ENCODE measurements at places on chromosomes 12 and 14.

DNA sequence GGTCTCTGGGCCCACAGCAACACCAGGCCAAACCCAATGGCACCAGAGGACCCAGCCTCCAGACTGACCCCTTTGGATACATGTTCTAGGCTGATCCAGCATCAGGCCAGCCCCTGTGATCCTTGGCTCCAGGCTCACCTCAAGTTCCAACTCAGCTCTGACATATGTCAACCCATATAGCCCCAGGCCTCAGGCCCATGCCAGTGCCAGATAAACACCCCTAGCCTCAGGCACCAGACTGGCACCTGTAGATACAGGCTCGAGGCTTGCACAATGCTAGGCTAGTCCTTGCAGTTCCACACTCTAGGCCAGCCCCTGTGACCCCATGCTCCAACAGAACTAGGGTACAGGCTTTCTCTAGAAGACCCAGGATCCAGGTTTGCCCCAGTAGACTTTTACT is 287.5 kb downstream of the KCNC2 start:
- no peak for DNase-seq

GRCh38 chr12:81350309-81350708 is 272.4 kb downstream of the ACSS3 start:
- no peak for DNase-seq

GRCh38 chr12:124771462-124772288 is 92.0 kb downstream of the SCARB1 start:
- peak; percentile 18 for DNase-seq

GRCh38 chr12:121297435-121297991 is 1.0 kb upstream of the CAMKK2 start:
- peak; percentile 30 for DNase-seq

DNA sequence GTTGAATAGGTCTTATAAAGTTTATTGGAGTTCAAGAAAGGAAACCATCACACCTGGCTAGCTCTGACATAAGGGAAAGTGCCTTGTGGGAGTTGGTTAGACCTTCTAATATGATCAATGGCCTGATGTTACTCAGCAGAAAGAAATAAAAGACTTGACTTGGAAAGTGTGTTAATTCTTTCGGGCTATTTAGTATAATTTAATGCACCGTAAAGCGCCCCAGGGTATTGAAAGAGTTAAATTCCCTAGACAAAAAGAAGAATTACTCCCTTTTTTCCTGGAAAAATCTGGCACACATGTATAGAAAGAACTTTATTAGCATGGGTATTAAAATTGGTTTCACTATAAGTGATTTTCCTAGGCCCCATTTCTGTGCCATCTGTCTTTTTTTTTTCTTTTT is 1125.7 kb upstream of the FLRT2 start:
- DNase-seq: no peak

- DNase-seq: no peak
Measured at GRCh38 chr12:114981036-114981435, 297.1 kb upstream of the TBX3 start.

DNA sequence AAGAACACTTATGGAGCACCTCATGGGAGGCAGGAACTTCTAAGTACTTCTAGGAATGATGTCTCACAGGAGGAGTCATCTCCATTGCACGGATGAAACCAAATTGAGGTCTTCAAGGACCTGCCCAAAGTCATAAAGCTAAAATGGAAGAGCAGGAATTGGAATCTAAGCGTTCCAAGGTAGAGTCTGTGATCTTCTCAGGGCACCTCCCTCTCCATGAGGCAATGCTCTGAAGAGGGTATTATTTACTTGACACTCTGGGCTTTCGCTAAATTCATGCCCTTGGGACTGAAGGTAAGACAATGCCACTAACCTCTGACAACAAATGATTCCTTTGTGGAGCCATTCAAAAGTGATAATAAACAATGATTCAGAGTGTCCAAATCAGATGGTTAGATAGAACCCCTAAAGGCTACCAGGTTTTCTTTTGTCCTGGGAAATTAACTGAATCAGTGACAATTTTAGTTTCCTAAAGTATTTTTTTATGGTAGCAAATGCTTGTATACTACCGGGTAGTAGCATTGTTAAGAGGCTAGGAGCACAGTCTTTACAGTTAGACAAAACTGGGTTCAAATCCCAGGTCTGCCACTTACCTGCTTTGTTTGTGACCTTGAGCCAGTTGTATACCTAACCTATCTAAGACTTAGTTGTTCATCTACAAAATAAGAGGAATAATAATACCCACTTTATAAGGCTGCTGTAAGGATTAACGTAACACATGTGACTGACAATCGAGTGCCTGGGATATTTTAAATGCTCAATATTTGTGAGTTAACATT is 12.3 kb downstream of the HMGA2 start:
- no peak for DNase-seq

DNA sequence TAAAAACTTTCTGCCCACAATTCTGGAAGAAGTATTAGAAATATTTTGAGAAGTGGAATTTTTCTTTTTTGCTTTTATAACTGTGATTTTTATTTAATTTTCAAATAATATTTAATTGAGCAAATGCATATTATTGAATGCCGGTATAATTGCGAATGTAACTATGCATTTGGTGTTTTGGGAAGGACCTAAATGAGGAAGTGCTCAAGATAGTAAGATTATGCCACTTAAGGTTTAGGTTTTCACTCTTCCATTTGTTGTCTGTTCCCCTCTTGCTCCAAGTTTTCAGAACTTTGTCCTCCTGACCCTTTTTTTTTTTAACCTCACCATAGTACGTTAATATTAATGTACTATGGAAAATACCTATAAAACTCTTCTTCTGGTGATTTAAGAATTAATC is 85.8 kb downstream of the KIAA0586 start:
- no peak for DNase-seq

GRCh38 chr12:85872497-85873091 is 1.5 kb upstream of the NTS start:
- DNase-seq: peak; percentile 37

GRCh38 chr12:47272412-47273190 is 192.8 kb upstream of the AMIGO2 start:
- no peak for DNase-seq

GRCh38 chr14:100332797-100333196 is 9.7 kb downstream of the SLC25A47 start:
- no peak for DNase-seq

- peak; percentile 75 for DNase-seq
Measured at GRCh38 chr14:66117600-66117999, 368.6 kb upstream of the CCDC196 start.

- DNase-seq: peak; percentile 89
Measured at GRCh38 chr12:85627584-85627983, 208.6 kb downstream of the RASSF9 start.

DNA sequence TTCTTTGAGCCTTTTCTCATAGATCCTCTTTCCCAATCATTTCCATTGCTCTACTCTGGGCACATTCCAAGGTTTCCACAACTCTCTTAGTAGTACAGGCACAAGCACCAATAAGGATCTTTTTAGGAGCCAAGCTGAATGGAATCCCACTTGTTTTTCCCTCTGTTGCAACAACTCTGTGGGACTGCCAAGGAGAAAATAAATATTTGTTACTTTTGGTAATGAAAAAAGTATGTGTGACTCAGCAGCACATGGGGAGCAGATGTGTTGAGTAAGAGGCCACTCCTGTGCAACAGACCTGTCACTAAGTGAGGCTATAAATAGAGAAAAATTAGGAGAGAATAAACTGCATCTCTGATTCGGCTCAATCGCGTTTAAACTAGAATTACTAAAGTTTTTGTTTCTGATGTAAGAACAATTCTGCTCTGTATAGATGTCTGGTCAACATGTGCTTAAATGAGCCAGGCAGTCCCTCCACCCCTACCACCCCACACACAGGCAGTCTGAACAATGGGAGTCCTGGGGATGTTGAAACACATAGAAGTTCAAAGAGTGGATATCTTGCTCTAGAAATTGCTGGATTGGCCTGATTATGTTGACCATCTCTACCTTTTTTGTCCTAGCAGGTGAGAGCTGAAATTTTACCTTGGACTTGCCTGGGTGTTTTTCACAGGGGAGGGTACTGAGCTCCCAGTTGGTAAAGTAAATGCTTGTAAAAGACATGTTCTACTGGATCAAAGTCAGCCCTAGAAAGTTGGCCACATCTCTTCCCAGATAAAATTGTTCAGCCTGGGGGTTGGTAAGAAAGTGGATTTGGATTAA is 244.3 kb upstream of the NOVA1 start:
- peak; percentile 98 for DNase-seq

GRCh38 chr12:50520416-50521207 is 15.8 kb downstream of the DIP2B start:
- no peak for DNase-seq

GRCh38 chr14:76762411-76763095 is 1.3 kb downstream of the VASH1 start:
- DNase-seq: no peak

- DNase-seq: peak; percentile 43
Measured at GRCh38 chr12:7832059-7832696, 40.5 kb downstream of the SLC2A14 start.

- peak; percentile 65 for DNase-seq
Measured at GRCh38 chr14:35390577-35391387, 13.8 kb downstream of the NFKBIA start.

DNA sequence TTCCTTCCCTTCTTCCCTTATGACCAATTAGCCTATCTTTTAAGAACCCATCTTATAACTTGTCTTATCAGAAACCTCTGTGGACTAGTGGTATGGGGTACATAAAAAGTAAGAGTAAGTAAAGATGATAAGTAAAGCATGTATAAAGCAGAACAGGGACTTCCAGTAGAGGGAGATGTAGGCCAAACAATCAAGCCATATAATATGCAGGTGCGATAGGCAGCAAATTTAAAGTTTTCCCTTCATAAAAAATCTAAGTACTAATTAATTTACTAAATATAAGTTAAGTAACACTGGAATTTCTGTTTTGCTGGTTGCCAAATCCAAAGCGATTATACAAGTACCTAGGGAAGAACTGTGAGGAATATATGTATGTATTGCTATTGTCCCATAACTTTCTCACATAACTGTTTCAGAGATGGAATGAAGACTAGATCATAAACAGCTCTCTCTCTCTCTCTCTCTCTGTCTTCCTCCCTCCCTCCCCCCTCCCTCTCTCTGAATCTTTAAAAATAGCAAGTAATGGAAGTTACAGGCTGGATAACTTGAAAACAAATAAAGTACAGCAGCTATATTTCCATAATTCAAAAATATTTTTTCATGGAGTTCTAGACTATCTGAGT is 25.7 kb downstream of the METTL25 start:
- DNase-seq: peak; percentile 10

DNA sequence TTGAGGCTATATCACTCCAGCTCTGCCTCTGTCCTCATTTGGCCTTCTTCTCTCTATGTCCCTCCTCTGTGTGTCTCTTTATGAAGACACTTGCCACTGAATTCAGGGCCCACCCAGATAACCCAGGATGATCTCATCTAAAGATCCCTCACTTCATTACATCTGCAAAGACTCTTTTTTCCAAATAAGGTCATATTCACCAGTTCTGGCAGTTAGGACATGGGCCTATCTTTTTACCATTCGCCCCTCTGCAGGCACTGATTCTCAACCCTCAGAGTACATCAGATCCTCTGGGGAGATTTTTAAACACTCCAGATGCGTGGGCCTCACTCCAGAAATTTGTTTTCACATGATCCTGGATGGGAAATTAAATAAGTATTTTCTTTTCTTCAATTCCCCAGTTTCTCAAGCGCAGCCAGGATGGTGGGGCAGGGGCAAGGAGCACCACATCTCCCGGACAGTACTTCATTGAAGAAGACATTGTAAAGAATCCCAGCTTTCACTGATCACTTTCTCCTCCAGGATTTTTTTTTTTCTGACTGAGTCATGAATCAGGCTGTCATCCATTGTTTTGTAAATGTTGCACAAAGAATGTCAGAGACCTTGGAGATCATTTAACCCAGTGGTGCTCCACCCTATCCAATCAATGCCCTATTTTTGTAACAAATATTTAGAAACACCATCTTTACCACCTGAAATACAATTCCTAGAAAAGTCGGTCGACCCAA is 27.4 kb downstream of the CRACR2A start:
- no peak for DNase-seq

DNA sequence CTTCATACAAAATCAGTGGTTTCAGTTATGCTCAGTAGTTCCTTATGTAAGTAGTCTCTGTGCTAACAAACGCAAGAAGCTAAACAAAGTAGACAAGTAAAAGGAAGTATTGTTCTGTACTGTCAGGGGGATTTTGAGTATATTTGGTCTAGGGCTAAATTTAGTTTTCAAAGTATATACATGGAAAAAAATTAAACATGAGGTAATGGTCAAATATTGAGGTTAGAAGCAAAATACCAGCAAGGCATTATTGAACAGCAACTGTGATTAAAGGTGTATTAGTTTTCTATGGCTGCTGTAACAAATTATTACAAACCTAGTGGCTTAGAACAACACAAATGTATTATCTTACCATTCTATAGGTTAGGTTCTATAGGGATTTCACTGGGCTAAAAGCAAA is 18.8 kb downstream of the GNG2 start:
- no peak for DNase-seq

GRCh38 chr12:90841336-90841735 is 113.6 kb downstream of the CCER1 start:
- DNase-seq: no peak

- no peak for DNase-seq
Measured at GRCh38 chr12:103820361-103820760, 20.7 kb downstream of the NT5DC3 start.

GRCh38 chr12:126084480-126084879 is 1019.2 kb downstream of the AACS start:
- DNase-seq: peak; percentile 54

DNA sequence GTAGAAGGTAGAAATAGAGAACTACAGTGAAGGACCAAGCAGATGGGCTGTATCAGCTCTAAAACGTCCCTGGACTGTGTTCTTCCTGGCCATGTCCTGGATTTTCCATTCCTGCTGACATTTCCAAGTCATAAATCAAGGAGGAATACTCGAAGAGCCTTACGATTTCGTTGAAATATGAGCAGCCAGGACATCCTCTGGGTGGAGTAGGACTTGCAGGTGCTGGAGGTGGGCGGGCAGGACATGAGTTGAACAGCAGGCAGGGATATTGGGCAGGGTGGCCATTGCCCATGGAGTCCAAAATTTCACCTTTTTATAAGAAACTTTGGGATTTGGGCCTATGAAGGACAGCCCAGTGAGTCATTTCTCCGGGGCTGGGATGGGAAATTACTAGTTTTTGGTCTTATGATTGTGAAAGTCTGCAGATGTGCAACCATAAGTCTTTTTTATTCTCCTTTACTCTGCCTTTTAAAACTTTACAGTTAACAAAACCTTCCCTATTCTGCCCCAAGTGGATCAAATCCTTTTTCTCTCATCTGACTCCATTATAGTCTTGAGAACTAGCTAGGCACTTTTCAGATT is 88.8 kb downstream of the TMX1 start:
- DNase-seq: no peak

- no peak for DNase-seq
Measured at GRCh38 chr12:122825773-122826724, 9.2 kb upstream of the HIP1R start.

GRCh38 chr12:44465139-44465538 is 411.0 kb downstream of the NELL2 start:
- no peak for DNase-seq

Measured in astrocyte (in vitro differentiated cells and primary cell).